ENCODE measurements at places on chromosomes 1 and 21. TPM values are rescaled to one million over a fixed set of nuclear protein-coding genes. Genes with fewer than 3 reads are reported as not detected.
A peak's percentile ranks its signal among the peaks of the same experiment; 100 is the strongest.

- DNase-seq: no peak
Observed at GRCh38 chr1:237270353-237270752, 228.4 kb downstream of the RYR2 start.

- no peak for DNase-seq
Observed at GRCh38 chr1:180909462-180909976, 3.2 kb upstream of the KIAA1614 start.

DNA sequence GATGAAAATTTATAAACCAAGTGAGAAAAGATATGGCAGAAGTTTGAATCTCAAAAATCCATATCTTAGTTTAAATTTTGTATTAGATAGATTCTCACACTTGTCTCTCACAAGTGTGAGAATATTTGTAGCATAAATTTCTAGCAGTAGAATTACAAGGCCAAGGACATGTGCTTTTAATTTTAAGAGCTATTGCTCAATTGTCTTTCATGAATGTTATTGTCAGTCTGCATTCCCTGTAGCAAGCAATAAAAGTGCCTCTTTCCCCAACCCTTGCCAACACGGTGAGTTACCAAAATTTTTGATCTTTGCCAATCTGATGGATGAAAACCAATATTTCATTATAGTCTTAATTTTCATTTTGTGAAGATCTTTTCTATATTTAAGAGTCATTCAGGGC is 64.0 kb downstream of the CTH start:
- DNase-seq: no peak

- no peak for DNase-seq
Observed at GRCh38 chr1:56411484-56412180, 167.7 kb downstream of the PLPP3 start.

DNA sequence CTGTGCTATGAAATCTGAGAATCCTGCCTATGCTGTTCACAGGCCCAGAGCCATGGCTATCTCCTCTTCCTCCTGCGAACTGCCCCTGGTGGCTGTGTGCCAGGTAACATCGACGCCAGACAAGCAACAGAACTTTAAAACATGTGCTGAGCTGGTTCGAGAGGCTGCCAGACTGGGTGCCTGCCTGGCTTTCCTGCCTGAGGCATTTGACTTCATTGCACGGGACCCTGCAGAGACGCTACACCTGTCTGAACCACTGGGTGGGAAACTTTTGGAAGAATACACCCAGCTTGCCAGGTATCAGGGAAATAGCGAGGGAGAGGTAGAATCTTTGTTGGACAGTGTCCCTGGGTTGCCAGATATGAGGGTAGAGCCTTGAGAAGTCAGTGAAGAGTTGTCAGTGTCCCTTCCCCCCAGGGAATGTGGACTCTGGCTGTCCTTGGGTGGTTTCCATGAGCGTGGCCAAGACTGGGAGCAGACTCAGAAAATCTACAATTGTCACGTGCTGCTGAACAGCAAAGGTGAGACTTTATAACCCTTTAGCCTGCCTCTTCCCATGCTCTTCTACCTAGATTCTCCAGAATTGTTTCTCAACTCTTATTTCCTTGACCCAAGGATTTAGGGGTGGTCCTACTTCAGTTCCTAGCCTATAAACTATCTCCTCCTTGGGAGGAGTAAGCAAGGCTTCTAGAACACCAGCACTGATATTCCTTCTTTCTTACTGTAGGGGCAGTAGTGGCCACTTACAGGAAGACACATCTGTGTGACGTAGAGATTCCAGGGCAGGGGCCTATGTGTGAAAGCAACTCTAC is 1.4 kb downstream of the NIT1 start:
- peak; percentile 66 for DNase-seq

DNA sequence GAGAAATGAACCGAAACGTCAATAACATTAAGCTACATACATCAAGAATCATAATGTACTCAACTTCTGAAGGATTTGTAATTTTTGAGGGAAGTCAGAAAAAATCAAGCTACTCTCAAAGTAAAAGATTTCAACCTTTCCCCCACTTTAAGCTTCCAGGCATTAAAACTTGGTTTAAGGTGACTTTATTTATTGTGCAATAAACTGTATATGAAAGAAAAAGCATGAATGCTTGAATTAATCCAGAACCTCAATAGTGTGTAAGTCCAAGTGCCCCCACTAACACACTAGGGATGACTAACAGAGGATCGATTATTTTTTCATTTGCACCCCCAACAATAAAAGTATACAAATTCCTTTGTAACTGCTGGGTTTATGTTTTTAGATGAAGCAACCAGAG is 10.9 kb downstream of the GART start:
- no peak for DNase-seq

DNA sequence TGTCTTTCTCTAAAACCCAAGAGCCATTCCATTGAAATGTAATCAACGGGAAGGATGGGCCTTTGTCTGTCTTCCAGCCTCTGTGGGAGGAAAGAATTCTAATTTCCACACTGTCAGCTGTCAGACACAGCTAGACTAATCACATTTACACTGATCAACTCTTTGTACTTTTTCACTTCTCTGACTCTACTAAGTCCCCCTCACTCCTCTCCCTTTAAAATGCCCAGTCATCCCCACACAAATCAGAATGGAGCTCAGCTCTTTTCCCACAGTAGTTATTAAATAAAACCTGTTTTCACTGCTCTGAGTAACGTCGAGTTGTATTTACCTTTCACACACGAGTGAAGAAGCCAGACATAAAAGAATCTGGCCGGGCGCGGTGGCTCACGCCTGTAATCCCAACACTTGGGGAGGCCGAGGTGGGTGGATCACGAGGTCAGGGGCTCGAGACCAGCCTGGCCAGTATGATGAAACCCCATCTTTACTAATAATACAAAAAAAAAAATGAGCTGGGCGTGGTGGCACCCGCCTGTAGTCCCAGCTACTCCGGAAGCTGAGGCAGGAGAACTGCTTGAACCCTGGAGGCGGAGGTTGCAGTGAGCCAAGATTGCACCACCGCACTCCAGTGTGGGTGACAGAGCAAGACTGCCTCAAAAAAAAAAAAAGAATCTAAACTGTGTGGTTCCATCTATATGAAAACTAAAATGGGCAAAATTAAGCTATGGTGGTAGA is 13.3 kb downstream of the ZBTB8OS start:
- no peak for DNase-seq

- peak; percentile 24 for DNase-seq
Observed at GRCh38 chr1:54377040-54377691, 29.0 kb downstream of the SSBP3 start.

DNA sequence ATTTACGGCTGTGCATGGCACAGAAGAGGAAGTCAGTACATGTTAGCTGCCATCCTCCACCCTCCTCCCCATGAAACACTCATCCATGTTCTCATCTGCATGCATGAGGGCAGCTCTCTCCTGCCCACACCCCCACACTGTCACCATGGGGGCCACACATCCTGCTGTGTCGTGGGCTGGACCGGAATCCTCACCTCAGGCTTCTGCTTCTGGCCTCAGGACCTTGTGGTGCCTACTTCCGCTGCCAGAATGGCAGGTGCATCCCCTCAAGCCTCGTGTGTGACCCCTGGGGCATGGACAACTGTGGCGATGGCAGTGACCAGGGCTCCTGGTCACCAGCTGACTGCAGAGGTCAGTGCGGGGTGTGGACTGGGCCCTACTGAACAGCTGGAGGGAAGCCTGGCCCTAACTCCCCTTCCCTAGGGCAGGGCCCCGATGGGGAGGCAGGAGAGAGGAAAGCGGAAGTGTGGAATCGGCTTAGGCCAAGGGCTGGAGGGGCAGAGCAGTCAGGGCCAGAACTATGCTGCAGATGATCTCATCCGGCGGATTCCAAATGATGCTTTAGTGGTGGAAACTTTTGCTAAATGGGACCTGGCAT is 3.8 kb downstream of the LDLRAD2 start:
- DNase-seq: no peak

DNA sequence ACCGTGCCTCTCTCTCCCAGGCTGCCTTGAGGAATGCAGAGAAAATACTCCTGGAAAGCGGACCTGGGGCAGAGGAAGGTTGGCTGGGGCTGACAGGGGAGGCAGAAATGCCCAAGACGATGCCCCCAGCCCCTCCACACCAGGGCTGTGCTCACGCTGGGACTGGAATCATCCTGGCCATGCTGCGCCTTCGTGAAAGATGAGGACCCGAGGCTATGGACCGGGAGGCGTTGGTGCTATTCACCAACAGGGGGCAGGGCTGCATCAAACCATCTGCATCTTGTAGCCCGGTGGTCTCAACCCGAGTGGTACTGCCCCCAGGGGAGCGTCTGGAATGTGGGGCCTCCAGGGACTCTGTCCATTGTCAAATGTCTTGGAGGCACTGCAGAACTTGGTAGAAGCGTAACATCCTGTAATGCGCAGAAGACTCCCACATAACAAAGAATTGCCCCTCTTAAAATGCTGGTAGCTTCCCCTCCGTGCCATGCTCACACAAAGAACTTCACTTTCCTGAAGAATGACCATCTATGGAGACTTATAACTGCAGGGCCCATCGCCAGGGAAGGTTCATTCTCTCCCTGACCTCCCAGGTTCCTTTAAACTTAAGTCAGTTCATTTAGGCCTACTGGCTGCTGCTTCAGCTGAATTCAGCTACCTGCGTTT is 251.2 kb downstream of the RRAGC start:
- peak; percentile 18 for DNase-seq

DNA sequence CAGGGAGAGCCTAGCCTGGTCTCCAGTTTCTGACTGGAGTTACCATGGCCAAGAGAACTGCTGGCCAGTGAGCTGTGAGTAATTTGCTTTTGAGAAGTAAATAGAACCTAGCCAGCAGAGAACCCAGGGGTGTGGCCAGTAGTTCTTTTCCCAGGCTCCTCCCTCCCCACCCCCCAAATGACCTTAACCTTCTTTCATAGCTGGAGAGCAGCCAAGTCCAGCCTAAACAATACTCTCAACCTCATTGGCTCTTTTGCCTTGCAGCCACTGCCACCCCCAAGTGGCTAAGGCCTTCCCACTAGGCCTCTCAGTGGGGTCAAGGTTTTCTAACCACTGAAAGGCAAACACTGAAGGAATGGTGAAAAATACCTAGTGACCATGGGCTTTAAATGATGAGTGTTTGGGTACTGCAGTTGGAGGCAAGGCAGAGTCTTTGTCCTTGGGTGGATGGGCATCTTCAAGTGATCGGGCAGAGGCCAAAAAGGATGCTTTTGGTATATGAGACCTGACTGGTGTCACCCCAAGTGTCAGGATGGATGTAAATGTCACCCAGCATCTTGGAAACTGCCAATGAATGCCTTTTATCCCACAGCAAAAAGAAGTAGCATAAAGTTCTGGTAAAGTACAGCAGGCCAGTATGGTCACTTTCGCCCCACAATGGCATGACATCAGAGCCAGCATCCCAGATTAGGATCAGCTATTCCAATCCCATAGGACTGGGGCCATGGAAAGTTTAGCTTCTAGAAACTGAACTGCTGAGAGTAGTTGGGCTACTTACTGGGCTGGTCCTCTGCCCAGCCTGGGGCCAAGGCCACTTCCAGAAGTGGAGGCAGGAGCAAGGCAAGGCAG is 3.5 kb upstream of the PIGV start:
- peak; percentile 56 for DNase-seq

- no peak for DNase-seq
Observed at GRCh38 chr1:18174037-18174436, 66.4 kb downstream of the IGSF21 start.

- no peak for DNase-seq
Observed at GRCh38 chr1:40876891-40877290, 14.7 kb upstream of the CITED4 start.

GRCh38 chr1:155145491-155145890 is 5.2 kb upstream of the DPM3 start:
- DNase-seq: no peak

- DNase-seq: no peak
Observed at GRCh38 chr1:208880433-208881100, 636.4 kb upstream of the PLXNA2 start.

GRCh38 chr1:109783436-109783835 is 19.7 kb upstream of the EPS8L3 start:
- peak; percentile 68 for DNase-seq

- DNase-seq: no peak
Observed at GRCh38 chr1:17581389-17582123, 42.1 kb downstream of the ARHGEF10L start.

DNA sequence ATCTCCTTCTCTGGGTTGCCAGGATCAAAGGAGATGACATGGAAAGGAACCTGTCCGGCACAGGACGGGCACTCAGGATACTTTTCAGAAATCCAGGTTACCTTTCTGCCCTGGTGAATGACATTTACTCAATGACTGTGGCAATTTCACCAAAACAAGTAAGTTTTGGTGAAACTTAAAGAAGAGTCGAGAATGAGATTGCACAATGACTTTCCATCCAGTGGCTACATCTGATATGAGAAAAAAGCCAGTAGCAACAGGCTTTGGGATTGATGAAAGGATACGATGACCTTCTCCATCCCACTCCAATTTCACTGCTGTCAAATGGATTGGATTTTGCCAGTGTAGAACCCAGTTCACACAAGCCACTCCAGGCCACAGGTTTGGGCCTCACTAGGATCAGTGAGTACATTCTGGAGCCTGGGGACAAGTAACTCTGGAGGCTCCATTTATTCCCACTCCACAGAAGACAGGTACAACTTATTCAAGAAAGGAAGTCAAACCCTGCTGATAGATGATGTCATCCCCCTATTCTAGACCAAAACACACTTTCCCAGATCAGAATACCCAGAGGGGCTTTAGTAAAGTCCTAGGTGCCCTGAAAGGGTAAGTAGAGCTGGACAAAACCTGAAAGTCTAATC is 63.3 kb downstream of the PLPP3 start:
- DNase-seq: no peak

Gene CERS2
- total RNA-seq: 152 TPM

Gene USF1
- 79.4 TPM for total RNA-seq

Gene FCRL4
- total RNA-seq: not detected

Gene SPRR1B
- total RNA-seq: not detected

Gene RXFP4
- 0.55 TPM for total RNA-seq

Gene GBP7
- total RNA-seq: not detected

Gene INAVA
- total RNA-seq: not detected

Gene IGSF21
- not detected for total RNA-seq

Gene CD52
- not detected for total RNA-seq

Gene NUP210L
- total RNA-seq: 0.03 TPM

Gene RNU1-3
- not detected for total RNA-seq

Gene EPHB2
- total RNA-seq: 74.0 TPM

Gene CTSE
- total RNA-seq: 0.17 TPM

Gene AMY1A
- not detected for total RNA-seq

Gene KRTAP19-3
- not detected for total RNA-seq

Gene PAX7
- total RNA-seq: not detected

Gene ELF3
- not detected for total RNA-seq

Gene IFI16
- total RNA-seq: 34.3 TPM

All from HT1080 (cell line).